ENCODE measurements at places on chromosomes 7 and 10. TPM values are rescaled to one million over a fixed set of nuclear protein-coding genes. Genes with fewer than 3 reads are reported as not detected.

CXCL12 gene
- total RNA-seq = not detected

DNA sequence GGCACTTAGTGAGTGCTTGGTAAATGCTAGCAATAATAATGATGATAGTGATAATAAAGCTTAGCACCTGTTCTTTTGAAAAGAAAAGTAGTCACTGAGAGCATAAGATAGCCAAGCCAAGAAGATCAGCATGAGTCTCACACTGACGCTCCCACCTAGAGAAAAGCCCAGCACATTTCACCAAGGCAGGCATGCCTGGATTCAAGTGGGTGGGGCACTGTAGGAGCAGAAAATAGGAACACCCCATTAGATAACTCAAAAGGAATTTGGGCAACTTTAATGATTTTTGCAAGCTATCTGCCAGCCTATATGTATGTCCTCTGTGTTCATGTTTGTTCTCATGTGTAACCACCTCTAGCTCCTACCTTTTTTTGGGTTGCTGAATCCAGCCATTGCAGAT lies 18.1 kb upstream of the SORBS1 start:
- no peak for DNase-seq

GRCh38 chr10:131312478-131312836 lies 936 bp upstream of the TCERG1L start:
- no peak for DNase-seq

GRCh38 chr10:14243221-14243620 lies 87.5 kb downstream of the FRMD4A start:
- DNase-seq = no peak

CALY gene
- not detected for total RNA-seq

OGDHL gene
- 0.23 TPM for total RNA-seq

DOCK1 gene
- total RNA-seq = not detected

Measured in OCI-LY7 (cell line).